ENCODE measurements at places on chromosomes 6 and 20.

GRCh38 chr6:37695857-37696219 is 1.8 kb downstream of the MDGA1 start:
- DNase-seq: no peak

GRCh38 chr6:85000001-85000400 is 235.6 kb upstream of the TBX18 start:
- DNase-seq: no peak

DNA sequence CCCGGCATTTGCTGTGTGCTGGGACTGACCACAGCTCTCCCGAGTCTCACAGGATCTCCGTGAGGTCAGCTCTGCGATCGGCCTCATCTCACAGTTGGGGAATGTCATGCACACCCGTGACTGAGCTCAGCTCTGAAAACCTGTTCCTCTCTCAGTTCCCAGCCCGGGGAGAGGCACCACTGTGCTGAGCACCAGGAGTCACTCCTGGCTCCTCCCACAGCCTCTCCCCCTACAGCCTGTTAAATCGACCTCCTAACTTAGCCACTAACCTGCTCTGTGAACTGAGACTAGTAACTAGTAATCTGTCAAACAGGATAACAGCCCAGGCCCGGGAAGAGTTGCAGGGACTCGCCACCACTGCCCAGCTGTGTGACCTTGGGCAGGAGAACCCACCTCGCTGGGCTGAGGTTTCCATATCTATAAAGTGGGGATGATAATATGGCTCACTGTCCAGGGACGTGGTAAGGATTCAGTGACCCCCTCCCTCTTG is 20.1 kb upstream of the NOL4L start:
- no peak for DNase-seq

DNA sequence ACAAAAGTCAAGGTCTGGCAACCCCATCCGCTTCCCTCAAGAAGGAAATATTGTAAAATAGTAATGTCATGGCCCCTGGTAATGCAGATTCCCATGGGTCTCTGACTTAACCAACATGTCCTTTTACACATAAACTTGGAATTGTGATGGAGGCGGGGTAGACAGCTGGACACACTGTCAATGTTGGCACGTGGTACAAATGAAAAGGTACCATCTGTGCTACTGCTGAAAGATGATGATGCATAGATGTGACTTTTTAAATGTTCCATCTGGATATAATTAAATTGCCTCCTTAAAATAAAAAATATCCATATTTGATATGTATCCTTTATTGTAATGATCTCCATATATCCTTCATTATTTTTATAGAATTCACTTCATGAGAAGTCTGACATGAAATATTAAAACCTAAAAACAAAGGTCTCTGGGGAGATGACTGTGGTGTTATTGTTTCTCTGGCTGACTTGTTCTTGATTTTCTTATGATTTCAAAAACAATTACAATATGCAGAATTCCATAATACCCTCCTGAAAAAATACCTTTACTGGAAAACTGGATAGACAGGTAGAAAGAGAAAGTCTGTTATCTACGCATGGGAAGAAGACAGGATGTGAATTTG is 104.5 kb downstream of the MKKS start:
- no peak for DNase-seq

DNA sequence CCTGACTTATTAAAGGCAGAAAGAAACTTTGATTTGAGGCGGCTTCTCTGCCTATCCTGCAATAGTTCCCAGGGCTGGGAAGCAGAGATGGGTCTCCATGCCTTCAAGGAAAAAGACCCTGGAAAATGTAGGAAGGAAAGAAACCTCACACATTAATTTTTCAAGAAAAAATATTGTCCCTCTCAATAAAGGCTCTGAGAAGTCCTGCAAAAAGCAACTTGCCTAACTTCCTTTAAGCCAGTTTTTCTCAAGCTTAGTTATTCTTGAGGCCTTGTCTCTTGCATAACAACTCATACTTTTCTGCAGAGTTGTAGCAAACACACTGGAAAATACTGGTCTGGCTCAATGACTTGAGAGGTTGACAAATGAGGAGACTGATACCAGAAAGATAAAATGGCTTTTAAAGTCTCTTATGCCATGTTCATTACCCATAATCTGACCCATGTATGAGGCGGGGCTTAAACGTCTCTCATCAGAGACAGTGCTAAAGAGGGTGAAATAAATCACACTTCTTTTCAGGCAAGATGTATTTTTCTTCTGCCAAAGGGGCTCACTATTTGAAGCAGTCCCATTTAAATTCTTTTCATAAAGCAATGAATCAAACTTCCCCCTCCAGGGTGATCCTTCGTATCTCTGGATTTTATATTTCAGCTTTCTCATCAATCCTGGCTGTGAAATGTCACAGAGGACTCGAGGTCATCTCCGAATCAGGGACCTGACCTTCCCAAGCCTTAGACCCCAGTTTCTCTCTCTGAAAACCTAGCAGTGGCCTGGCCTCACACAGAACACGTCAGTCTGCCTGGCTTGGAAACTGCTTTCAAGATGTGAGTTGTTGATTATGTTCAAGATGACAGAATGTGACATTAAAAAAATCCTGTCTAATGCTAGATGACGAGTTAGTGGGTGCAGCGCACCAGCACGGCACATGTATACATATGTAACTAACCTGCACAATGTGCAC is 82.3 kb upstream of the KCNG1 start:
- DNase-seq: no peak

- DNase-seq: no peak
These were observed 143.6 kb downstream of the ALDH8A1 start for GRCh38 chr6:134806180-134806798.

DNA sequence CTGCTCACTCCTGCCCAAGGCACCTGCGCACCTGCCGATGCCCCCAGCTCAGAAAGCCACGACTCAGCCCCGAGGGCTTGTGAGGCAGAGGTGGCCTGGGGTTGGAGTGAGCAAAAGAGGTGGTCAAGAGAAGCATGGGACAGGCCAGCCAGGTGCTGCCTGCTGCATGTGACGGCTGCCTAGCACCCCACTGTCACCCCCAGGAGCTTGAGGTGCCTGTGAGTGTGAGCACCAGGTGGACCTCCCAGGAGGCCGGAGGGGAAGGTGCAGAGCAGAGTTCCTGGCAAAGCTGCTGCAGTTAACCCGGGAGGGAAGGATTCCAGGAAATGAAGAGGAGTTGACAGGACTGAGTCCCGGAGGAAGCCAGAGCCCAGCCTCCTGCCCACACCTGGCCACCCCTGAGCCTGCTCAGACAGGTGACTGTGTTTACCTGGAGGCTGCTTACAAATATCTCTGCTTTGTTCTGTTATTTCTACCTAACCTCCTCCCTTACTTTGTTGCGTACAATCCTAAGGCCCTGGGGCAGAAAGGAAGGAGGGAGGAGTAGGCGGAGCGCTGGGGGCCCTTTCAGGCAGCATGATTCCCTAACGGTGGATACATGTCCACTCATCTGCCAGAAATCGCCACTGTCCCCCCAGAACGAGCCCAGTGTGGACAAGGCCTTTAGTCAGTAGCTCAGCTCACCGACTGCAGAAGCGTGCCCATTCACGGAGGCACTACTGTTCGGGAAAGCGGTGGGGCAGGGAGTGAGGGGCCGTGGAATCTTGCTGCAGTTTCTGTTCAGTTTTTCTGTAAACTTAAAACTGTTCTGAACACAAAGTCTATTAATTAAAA is 87.5 kb upstream of the MPC1 start:
- DNase-seq: no peak

DNA sequence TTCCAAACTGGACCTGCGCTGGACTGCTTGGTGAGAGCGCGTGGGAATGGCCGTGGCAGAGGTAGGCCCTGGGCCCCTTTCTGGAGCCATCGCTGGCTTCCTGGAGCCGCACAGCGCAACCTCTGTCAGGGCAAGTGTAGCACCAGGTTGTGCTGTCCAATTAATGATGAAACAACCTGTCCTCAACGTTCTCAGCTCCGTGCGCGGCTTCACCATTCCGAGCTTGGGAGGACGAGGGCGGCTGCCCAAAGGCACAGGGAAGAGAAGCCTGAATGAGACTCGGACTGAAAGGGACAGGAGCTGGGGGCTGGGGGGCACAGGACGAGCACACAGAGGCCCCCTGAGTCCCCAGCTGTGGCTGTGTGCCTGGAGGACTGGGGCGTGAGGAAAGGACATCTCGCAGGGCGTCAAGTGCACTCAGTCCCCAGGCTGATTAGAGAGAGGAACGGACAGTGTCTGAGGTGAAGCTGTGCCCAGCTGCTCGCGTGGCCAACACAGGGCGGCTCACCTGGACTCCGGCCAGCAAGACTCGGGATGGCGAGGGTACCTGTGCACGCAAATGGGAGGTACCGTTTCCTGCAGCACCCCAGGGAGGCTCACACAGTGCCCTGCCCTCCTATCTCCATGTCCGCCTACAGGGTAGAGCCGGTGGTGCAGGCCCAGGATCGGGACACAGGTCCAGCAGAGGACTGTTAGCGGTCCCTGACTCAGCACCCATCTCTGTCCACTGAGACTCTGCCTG is 403.3 kb downstream of the TAF4 start:
- no peak for DNase-seq

- DNase-seq: no peak
These were observed 6.9 kb downstream of the RIMS4 start for GRCh38 chr20:44803383-44803941.

GRCh38 chr20:36093025-36093803 is 61.3 kb upstream of the EPB41L1 start:
- DNase-seq: peak; percentile 56

- DNase-seq: no peak
These were observed 180.3 kb downstream of the THBS2 start for GRCh38 chr6:169073311-169073710.

GRCh38 chr6:170145272-170145592 is 145.6 kb downstream of the DLL1 start:
- no peak for DNase-seq

- no peak for DNase-seq
These were observed 30.7 kb downstream of the GFRA4 start for GRCh38 chr20:3632311-3633004.

DNA sequence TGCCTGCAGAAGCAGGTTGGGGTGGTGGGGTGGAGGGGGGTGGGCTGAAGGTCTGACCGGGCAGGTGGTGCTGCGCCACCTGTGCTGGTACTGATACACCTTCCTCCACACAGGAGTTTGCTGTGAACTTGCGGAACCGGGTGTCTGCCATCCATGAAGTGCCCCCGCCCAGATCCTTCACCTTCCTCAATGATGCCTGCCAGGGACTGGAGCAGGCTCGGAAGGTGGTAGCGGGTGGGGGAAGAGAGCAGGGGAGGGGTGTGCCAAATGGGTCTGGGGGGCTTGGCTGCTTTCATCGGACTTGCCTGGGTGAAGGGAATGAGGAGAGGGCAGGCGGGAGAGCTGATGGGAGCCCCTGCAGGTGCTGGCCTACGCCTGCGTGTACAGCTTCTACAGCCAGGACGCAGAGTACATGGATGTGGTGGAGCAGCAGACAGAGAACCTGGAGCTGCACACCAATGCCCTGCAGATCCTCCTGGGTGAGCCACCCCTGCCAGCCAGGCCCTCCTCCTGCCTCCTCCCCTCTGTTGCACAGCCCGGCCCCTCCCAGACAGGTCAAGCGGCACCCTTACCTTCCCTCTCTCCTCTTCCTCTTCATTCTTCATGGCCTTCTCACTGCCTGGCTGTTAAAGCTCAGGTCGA is 6.7 kb downstream of the DNPH1 start:
- no peak for DNase-seq

GRCh38 chr6:143803769-143804568 is 39.2 kb upstream of the LTV1 start:
- no peak for DNase-seq

DNA sequence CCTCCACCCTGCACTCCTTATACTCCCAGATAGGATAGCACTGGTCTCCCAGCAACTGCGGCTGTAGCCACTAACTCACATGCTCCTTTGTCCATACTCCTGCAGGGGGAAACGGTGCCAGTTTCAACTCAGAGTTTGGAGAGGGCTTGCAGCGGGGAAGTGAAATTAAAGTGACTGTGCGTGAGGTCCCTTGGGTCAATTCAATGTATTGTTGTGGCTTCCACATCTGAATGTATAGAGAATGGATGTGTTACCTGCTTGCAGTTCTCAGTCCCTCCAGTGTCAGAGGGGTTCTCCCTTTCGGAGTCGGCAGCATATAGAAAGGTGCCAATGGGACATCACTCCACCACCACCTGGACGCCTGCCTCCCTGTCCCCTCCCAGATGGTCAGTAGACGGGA is 93.6 kb upstream of the CNKSR3 start:
- no peak for DNase-seq

- no peak for DNase-seq
These were observed 268.8 kb downstream of the TMEM242 start for GRCh38 chr6:157054531-157054979.

DNA sequence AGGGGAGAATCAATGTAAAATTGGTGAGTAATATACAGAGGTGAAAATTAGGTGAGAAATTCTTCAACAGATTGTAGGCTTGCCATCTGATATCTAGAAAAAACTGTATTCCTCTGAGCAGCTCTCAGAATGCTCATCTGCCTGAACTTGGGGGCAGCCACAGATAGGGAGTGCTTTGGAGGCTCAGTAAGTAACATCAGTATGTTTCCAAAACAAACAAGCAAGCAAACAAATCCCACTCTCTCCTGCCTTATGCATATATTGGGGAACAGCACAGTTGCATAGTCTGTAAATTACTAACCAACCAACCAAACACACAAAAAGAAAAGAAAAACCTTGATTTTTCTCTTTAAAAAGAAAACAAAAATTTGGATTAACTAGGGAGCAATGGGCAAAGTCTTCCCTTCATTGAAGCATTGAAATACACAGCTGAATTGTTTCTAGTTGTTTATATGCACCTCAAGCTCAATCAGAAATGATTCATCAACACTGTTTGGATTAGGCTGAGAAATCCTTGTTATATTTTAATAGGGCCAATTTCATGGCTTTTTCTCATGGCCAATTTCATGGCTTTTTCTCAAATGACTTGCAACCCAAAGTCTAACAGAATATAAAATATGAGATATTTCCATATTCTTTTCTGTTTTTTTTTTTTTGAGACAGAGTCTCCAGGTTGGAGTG is 50.1 kb upstream of the DEK start:
- no peak for DNase-seq

DNA sequence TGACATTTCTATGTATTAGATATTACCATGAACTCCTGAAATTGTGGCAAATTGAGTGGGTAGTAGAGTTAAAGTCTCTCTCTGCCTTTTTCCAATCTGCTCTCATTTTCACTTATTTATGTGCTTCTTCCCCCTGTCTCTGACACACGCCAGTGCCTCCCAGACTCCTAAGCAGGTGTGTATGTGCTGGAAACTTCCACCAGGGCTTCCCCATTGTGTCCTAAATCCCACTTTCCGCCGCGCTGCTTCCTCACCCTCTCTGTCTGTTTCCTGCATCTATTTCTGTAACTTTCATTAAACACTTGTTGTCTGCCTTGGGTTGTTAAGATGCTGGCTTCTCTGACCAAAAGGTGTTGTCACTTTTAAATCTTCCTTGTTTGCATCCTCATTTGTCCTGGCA is 97.6 kb upstream of the HDGFL1 start:
- no peak for DNase-seq

GRCh38 chr6:33757906-33758305 is 11.2 kb upstream of the IP6K3 start:
- DNase-seq: no peak

DNA sequence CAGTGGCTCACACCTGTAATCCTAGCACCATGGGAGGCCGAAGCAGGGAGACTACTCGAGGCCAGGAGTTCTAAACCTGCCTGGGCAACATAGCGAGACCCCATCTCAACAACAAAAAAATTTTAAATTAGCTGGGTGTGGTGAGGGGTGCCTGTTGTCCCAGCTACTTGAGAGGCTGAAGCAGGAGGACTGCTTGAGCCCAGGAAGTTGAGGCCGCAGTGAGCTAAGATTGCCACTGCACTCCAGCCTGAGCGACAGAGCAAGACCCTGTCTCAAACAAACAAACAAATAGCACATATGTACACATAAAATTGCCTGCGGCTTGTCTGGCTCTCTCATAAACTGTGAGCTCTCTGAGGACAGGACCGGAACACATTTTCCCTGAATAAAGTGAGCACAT is 106.3 kb downstream of the BANF2 start:
- DNase-seq: no peak

Measured in ecto neural progenitor cell (in vitro differentiated cells).